Type B pancreatic cell (in vitro differentiated cells): ENCODE measurements at places on chromosomes 1 and 21.

GRCh38 chr1:158898722-158899121, 32.6 kb upstream of the PYHIN1 start:
- DNase-seq, result no peak

DNA sequence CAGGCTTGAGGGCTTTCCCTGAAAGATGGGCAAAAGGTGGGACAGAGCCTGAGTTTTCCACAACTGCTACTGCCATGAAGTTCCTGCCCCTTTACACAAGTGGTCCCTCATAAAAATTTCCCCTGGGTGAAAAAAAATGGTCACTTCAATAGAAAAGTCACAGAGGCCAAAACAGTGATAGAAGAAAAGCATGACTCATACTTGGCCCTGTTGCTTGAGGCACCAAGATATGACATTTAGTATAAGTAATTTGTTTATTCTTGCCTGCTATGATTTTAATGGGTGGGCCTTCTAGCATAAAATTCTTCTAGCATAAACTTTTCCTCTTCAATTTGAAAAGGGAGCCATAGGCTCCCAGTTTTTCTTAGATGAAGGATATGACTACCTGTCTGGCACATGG, 280.2 kb downstream of the DPYD start:
- no peak for DNase-seq

DNA sequence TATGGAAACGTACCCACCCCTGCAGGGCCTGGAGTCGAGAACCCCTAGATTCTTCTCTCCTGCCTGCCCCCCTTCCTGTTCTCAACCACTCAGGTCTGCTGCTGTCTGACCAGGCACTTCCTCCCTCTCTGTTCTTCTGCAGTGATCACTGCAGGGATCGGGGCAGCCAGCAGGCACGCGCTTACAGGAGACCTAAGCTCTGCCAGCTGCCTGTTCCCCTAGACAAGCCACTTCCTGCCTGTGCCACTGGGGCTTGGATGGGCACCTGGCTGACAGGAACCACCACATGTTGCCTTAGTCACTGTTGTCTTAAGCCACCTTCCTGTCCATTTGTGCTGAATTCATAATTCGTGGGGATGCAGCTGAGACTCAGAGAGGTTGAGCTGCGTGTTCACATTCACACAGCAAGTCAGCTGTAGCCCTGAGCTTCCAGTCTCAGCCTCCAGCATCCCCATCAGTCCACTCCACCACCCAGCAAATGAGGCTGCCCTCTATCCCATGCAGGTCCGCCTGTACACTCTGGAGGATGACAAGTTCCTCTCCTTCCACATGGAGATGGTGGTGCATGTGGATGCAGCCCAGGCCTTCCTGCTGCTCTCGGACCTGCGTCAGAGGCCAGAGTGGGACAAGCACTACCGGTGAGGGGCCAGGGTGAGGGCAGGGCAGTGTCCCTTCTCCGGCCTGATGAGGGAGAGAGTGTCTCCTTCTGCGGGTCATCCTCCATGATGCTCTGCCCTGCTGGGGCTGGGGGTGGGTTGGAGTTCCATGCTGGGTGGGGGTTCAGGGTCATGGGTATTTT, 18.6 kb downstream of the FAM151A start:
- no peak for DNase-seq

DNA sequence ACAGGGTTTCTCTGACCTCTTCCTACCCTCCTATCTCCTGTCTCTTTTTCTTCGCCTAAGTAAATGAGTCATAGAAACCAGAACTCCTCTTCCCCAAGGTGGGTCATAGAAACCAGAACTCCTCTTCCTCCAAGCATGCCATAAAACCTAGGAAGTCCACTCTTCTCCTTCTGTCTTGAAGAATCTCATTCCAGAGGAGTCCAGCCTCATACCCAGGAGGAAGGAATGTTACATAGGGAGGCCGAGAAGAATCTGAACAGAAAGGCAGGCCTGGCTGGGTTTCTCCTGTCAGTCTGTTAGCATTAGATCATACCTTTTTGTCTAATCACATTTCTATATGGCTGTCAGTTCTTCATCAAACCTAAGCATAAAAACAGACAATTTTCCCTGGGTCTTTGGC, 47.5 kb upstream of the WLS start:
- no peak for DNase-seq

- no peak for DNase-seq
These were observed 1.8 kb downstream of the PLEKHO1 start for GRCh38 chr1:150151291-150152181.

GRCh38 chr1:67429011-67429527, 1.1 kb downstream of the SERBP1 start:
- no peak for DNase-seq

GRCh38 chr1:247390116-247390791, 25.7 kb upstream of the NLRP3 start:
- DNase-seq, result peak; percentile 76

DNA sequence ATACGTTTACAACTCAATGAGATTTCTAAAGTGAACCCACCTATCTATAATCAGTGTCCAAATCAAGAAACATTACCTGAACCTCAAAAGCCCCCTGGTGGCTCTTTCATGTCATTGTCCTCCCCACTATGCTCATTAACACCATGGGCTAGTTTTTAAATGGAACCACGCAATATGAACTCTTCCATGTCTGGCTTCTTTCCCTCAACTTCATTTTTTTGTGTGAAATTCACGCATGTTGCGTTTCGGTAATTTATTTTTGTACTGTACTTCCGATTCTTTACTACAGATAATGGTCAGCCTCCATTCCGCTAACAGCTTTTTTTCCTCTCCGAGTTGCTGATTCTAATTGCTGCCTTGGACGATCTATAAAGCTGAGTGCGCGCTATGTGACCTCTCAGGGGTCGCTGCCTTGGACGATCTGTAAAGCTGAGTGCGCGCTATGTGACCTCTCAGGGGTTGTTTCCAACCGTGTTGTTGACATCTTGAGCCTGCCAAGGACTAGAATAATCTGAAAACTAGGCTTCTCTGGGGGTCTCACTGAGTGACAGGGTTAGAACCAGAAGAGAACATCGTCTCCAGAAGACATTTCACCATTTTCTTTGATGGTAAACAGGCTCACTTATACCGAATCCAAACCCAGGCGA, 1.1 kb upstream of the CACYBP start:
- DNase-seq, result no peak

DNA sequence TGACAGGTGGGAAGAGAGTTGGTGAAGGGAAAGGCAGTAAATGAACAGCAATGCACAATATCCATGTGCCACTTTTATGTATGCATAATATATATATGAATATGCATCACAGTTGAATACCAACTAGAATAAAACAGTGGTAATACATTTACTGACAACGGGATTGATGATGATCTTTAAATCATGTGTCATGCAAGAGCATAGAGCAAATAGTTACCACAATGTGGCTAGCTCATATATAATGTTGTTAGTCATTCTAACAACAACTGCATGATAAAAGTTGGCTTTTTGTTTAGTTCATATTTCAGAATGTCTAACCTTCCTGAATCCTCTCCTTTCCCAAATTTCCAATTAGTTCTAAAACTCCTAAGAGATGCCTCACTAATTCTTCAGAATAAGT, 46.4 kb downstream of the GORAB start:
- DNase-seq, result no peak

DNA sequence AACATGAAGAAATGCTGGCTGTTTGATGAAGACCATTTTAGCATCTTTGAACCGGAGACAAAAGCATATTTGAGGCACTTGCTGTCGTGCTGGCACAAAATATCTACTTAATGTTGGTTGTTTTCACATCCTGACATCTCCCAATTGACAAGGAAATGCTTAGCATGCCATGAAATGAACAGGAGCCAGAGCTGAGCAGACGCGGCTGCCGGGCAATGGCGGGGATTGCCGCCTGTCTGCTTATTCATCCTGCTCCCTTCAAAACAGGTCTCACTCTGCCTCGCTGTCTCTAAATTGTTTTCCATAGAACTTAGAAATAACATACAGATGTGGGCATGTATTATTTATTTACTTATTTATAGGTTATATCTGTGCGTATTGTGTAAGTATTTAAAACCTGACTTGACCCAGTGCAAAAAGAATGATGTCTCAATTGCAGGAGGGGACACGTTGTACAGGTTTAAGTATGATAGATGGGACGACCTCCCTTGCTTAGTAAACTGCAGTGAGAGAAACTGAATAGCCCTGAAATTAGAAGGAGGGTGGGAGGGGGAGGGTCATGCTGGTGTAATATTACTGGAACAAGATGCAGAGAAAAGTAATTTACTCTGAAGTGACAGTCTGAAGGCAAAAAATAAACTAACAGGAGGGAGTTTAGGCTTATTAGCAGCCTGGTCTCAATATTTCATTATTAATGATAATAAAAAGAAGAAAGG, 590.4 kb upstream of the PLXNA2 start:
- DNase-seq, result no peak
